CD4-positive, alpha-beta T cell treated with Interleukin-15 for 1 hour (primary cell): ENCODE measurements at places on chromosomes 7 and 10.

DNA sequence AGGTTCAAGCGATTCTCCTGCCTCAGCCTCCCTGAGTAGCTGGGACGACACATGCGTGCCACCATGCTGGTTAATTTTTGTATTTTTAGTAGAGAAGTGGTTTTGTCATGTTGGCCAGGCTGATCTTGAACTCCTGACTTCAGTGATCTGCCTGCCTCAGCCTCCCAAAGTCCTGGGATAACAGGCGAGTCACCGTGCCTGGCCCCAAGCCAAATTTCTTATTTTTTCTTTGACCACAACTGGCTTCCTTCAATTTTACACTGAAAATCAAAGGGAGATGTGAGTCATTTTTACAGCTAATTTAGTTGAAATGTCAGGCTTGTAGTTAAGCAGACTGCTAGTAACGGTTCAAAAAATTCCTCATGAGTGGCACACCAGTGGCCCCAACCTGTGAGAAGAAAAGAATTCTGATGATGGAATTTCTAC lies 7.8 kb downstream of the RNF216 start:
- DNase-seq: peak; percentile 28

DNA sequence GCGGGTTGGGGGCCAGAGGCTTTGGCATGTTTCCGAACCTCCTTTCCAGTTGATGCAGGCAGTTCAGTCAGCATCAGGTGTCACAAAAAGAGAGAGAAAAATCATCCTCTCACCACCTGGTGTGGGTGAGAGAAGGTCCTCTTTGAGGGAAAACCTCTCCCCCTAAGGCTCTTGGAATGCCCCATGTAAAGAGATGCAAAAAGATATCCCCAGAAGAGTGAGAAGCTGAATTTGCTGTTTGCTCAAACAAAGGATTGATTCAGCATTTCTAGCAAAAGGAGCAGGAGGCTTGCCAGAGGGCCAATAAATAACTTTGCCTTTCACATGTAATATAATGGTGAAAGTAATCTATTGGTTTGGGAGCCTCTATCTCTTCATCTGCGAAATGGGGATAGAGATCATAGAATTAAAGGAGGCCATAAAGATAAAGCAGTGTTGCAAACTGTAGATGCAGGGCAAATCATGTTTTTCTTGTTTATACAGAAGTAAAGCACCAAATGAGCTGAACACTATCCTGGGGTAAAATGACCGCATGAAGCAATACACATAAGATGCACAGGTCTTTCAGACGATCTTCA lies 425.9 kb downstream of the LRMDA start:
- no peak for DNase-seq

DNA sequence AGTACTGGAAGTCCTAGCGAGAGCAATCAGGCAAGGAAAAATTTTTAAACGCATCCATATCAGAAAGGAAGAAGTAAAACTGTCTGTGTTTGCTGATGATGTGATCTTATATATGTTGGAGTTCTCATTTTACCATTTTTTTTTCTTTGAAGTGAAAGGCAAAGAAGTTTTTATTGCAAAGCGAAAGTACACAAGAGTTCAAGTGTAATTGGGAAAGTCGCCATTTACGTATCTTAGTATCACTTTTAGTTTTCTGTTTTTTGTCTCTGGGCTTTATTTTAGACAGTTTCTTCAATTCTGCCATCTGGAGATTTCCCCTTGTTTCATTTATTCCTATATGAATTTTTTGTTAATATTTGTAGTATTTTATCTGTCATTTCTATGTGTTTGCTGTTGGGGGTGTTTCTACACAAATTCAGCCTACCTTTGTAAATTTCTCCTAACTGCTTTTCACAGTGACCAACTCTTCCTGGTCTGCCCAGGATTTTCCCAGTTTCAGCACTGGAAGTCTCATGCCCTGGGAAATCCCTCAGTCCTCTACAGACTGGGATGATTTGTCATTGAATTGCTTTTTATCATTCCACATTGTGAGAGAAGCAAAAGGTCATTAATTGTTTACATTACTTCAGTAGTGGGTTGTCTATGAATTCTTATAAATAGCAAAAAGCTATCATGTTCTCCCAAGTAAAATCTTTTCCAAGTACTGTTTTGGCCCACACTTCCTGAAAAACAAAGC lies 23.2 kb downstream of the BET1 start:
- no peak for DNase-seq

- DNase-seq: peak; percentile 33
Measured at GRCh38 chr10:13074563-13075451, 25.2 kb upstream of the OPTN start.

DNA sequence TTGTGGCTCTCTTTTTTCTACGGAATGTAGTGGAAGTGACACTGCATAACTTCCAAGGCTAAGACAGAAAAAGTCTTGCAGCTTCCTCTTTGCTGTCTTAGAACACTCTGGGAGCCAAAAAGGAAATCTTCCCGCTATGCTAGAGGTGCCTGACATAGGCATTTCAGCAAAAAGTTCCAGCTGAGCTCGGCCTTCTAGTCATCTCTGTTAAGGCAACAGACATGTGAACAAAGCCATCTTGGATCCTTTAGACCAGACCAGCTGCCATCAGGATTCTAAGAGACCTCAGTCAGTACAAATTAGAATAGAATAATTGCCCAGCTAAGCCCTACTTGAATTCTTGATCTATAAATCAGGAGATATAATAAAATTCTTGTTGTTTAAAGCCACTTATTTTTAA lies 16.3 kb upstream of the COL1A2 start:
- DNase-seq: no peak
